M059J (cell line): ENCODE measurements at places on chromosomes 5 and 9. TPM values are rescaled to one million over a fixed set of nuclear protein-coding genes. Genes with fewer than 3 reads are reported as not detected.

MVB12B gene
- 1.5 and 3.2 TPM in 2 replicates for total RNA-seq

C9 gene
- total RNA-seq = not detected in 2 replicates

KCTD16 gene
- 0.10 TPM in 1 of 2 replicates, not detected in the other for total RNA-seq

VCAN gene
- total RNA-seq = 42.5 and 84.4 TPM in 2 replicates

DAB2IP gene
- 2.6 and 6.2 TPM in 2 replicates for total RNA-seq

PCDHGA11 gene
- 0.05 TPM in 1 of 2 replicates, not detected in the other for total RNA-seq
